Cerebellum (tissue), 4 donors: ENCODE measurements at places on chromosomes 3 and 15. TPM values are rescaled to one million over a fixed set of nuclear protein-coding genes. Genes with fewer than 3 reads are reported as not detected.

FLNB gene
- 57.6 TPM for total RNA-seq

UNC13C gene
- total RNA-seq = 69.0 TPM

GAP43 gene
- total RNA-seq = 125 TPM

NR1I2 gene
- total RNA-seq = 0.36 TPM

SLC6A1 gene
- total RNA-seq = 167 TPM

ALDH1L1 gene
- total RNA-seq = 4.7 TPM

SLC22A14 gene
- 0.82 TPM for total RNA-seq

ACSBG1 gene
- 3.1 TPM for total RNA-seq

LDHAL6B gene
- not detected for total RNA-seq

CATSPER2 gene
- total RNA-seq = 12.8 TPM

ANKRD63 gene
- total RNA-seq = 0.27 TPM

CCR4 gene
- not detected for total RNA-seq
